ENCODE measurements at places on chromosomes 6 and 20.

- DNase-seq = no peak
Observed at GRCh38 chr6:13101409-13101808, 226.9 kb downstream of the TBC1D7 start.

GRCh38 chr6:84615113-84615850 is 149.1 kb downstream of the TBX18 start:
- no peak for DNase-seq

GRCh38 chr20:62134735-62135231 is 8.4 kb downstream of the PSMA7 start:
- no peak for DNase-seq

- DNase-seq = no peak
Observed at GRCh38 chr6:128259029-128259724, 261.2 kb downstream of the PTPRK start.

DNA sequence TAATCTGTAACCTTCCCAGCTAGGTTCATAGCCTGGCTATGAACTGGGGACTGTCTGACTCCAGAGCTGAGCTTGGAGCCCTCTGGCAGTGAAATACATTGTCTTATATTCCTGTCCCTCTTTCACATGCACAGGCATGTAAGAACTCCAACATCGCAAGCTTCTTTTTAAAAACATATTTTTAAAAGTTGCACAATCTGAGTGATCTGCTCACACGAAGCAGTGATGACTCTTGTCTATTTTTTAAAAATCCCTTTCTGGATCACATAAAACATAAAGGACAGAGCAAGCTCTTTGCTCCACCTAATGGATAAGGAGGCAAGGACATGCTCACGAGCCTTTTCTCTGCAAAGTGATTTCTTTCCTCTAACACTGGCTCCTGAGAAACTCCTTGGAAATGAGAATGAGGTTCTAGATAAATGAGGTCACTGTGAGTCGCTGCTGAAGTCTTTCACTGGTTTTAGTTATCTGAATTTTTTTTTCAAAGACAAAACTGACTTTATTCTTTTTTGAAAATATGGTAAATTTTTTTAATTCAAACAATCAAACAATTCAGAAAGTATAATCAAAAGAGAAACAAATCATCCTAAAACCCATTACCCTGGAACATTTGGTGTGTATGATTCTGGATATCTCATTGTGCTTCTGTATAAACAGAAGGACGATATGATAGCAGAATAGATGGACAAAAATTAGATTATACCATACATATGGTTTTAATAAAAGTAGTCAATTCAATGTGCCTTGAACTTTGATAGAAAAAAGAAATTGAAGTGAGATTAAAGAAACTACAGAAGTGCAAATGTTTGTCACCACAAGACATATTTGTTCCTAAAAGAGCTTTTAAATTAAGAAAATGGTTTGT is 30.8 kb downstream of the IL20RA start:
- peak; percentile 15 for DNase-seq

DNA sequence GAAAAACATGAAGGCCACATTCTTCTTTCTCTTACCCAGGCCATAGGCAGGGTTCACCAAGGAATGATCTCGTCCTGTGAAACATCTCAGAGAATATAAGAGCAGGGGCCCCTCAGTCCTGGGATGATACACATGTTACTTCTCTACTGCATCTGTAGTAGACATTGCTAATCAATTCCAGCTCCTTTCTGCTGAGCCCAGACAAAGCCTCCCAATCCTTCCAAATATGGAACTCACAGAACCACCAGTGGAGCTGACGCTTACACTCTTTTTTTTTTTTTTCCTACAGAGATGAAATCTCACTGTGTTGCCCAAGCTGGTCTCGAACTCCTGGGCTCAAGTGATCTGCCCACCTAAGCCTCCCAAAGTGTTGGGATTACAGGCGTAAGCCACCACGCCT is 9.1 kb downstream of the SNTA1 start:
- no peak for DNase-seq

- no peak for DNase-seq
Observed at GRCh38 chr6:103193413-103193812, 1666.3 kb downstream of the HACE1 start.

DNA sequence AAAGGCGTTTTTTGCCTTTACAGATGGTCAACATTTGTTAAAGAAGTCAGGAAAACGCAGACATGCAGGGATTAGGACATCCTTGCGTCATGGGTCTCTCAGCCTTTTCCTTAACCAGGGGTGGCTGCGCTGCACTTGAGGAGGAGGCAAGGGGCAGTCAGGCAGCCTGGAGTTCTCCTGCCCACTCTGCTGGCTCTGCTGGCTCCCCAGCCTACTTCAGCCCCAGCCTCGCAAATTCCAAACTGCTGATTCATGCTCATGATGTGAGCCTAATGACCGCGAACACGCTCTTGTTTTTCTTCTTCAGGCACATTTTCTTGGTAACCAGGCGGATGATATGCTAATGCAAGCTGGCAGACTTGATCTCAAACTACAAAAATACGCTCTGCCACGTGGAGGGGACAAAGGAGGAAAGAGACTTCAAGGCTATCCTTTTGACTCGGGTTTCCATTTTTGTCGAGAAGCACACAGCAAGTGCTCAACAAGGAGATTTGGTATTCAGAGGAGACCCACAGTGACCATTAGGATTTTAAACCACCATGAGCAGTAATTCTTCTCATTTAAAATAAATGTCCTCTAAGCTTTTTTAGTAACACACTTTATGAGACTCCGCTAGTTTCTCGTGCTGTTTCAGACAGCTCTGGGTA is 290.3 kb upstream of the STXBP5 start:
- DNase-seq = peak; percentile 97

GRCh38 chr20:41380551-41381193 is 14.1 kb upstream of the EMILIN3 start:
- no peak for DNase-seq

DNA sequence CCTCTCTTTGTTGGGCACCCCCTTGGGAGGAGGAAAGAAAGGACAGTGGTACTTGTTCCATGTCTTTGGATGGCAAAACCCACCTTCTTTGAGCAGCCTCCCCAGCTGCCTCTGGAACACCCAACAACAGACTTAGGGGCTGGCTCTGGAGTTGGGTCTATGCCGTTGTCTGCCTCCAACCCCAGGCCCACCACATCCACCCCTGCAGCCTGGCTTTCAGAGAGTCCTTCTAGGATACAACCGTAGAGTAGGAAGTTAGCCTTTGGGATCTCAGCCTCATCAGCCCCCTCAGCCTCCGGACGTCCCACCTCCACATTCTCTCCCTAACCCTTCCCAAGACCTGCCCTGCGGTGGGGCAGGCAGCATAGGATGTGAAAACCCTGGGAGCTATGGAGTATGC is 36.4 kb downstream of the FOXP4 start:
- DNase-seq = no peak

DNA sequence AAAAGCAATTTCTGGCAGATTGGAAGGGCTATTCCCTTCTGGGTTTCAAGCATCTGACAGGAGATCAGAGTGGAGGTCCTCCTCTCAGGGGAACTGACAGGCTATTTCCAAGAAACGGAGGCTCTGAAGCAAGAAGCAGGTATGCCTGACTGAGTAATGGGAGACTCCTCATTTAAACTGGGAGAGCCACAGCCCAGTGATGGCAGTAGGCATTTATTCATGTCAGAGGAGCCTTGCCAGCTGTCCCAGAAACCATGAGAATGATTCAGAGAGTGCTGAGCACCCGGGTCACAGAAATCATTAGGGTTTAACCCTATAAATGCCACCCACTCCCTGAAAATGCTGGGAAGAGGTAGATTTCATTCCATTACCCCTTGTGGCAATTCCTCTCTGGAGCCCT is 247.5 kb upstream of the RNF217 start:
- DNase-seq = no peak

- DNase-seq = no peak
Observed at GRCh38 chr6:157586476-157587126, 205.6 kb downstream of the ZDHHC14 start.

DNA sequence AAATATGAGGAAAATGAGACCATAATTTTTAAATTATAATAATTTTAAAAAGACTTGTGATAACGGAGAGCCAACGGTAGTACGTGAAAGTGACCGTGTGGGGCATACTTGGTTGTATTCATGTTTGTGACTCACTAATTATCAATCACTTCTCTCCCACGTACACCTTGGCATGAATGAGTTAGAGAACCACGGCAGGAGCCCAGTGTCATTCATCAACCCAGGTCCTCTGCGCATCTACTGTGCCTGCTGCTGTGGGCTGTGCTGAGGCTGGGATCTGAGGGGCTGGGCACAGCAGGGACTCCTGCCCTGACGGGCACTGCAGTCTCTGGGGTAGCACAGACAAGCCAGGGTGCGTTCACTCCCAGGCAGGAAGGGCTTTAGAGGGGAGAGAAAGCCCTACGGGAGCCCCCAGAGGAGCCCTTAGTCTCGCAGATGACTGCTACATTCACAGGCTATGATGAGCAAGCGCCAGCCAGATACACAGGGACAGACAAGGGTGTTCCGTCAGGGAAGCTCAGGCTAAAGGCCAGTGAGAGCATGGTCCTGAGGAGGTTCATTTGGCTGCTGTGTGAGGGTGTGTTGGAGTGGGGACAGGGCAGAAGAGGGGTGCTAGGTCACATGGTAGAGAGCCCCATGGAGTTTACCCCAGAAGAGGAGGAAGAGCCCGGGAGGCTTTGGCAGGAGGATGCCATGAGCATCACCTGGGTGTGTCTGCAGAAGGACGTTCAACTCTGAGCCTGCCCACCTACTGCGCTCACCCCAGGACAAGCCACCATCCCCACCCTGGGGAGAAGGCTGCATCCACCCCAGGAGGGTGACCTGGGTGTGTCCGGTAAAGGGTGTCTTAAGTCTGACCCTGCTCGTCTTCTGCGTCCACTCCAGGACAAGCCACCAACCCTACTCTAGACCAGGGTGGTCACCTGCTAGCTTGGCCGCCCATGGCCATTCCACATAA is 8.2 kb upstream of the RPS6KA2 start:
- no peak for DNase-seq

- no peak for DNase-seq
Observed at GRCh38 chr20:5797843-5798462, 47.8 kb downstream of the SHLD1 start.

- no peak for DNase-seq
Observed at GRCh38 chr6:152160346-152160745, 352.9 kb downstream of the ESR1 start.

GRCh38 chr6:39309942-39310531 is 4.2 kb downstream of the KCNK17 start:
- peak; percentile 20 for DNase-seq

DNA sequence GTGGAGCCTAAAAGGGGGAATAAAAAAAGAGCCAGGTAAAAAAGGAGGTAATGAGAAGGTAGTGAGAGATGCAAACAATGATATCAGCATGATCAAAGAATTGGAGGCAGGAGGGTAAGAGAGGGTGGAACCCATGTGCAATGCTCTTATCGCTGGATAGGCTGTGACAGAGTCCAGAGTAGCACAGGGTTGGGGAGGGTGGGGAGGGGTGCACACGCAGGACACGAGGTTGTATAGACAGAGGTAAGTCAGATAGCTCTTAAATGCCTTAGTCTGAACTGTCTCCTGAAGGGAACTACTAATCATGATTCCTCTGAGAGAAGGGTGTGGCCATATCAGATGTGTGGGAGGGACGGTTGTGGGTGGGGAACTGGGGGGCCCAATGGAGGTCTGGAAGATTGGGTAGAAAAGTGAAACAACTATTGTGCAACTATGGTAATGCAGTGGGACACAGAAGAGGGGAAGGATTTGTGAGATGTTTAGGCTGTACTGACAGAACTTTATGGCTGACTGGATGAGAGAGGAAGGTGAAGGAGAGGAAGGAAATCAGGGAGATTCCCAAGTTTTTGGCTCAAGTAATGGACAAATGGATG is 354.8 kb downstream of the BTBD9 start:
- DNase-seq = no peak

DNA sequence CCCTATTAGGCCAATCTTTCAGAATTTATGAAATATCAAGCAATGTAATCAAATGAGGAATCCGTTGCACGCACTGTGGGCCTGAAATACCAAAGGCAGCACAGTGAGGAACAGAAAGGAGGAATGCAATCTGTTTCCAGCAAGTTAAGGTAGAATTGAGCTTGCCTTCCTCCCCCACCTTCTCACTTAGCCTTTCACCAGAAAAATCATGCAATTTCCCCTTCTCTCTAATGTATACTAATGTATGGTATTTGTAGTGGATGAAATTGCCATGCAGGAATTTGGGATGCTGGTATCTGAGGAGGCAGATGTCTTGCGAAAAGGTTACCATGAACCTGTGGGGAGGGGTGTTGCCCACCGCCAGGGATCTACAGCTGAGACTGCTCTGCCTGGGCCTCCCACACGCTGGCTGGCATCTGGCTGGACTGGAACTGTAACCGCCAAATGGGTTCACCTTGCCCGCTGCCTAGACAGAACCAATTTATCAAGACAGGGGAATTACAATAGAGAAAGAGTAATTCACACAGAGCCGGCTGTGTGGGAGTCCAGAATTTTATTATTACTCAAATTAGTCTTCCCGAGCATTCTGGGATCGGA is 222.4 kb upstream of the MYLIP start:
- no peak for DNase-seq

GRCh38 chr6:10421158-10421920 is 6.5 kb upstream of the TFAP2A start:
- no peak for DNase-seq

DNA sequence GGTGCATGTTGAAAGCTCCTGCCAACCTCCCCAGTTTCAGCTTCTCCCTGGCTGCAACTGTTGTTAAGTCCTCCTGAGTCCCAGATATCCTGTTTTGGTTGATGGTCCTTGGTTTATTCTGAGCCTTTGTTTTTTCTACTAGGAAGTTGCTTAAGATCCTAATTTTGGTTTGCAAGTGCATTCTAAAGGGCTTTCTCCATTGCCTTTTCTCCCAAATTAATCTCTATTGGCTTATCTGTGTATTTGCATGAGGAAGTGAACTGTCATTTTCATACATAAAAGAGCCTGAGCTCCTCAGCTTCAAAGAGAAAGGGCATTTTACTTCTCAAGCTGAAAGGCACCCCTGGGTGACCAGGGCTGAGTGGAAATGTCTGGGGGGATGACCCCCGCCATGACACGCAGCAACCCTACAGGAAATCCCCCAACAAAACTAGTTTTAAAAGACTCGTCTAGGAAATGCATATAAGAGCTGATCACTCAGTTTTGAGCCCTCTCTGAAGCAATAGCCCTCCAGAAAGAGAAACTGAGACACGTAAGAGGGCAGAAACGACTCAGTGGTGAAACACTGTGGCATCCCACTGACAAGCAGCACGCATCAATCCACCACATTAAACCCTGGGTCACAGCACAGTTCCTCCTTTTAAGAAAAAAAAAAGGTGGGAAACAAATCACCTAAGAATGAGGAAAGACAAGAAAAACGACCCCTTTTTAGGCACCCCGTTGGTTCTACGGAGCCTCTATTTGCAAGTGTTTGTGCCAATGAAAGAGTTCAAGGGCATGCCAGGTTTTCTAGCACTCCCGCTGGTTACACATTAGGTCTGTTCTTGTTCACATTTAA is 140.9 kb downstream of the THBS2 start:
- DNase-seq = no peak

- no peak for DNase-seq
Observed at GRCh38 chr6:127516662-127517273, 2.4 kb downstream of the MTCL3 start.

DNA sequence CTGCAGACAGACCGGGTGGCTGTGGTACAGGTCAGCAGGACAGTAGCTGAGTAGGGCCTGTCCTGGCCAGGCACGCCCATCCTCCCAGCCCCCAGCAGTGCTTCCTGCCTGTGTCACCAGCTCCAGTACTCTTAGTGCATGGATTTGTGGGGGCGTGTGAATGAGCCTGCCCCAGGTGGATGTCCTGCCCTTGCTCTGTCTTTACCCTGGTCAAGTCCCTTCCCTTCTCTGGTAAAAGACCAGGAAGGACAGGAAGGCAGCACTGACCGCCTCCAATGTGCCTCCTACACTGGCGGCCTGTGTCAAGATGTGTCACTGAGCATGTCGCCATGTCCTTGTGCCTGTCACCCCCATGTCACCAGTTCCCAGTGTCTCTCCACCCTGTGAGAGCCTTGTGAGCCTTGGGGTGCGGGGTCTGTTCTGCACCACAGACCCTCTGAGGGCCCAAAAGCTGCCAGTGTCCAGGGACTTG is 11.9 kb downstream of the TEAD3 start:
- no peak for DNase-seq

All from AG04450 (cell line).